Calu3 (cell line): ENCODE measurements at places on chromosomes 7 and 10. TPM values are rescaled to one million over a fixed set of nuclear protein-coding genes. Genes with fewer than 3 reads are reported as not detected.
A peak's percentile ranks its signal among the peaks of the same experiment; 100 is the strongest.

- DNase-seq = no peak
Observed at GRCh38 chr10:95881316-95881715, 26.5 kb upstream of the CC2D2B start.

GRCh38 chr10:35432781-35433338, 96.6 kb downstream of the CCNY start:
- DNase-seq = no peak

GRCh38 chr10:99330347-99330924, 1.3 kb downstream of the CNNM1 start:
- peak; percentile 15 for DNase-seq

GRCh38 chr7:150715293-150715692, 1.1 kb upstream of the GIMAP1 start:
- no peak for DNase-seq

The ZNF488 gene
- total RNA-seq = 2.1 and 2.2 TPM in 2 replicates

DNA sequence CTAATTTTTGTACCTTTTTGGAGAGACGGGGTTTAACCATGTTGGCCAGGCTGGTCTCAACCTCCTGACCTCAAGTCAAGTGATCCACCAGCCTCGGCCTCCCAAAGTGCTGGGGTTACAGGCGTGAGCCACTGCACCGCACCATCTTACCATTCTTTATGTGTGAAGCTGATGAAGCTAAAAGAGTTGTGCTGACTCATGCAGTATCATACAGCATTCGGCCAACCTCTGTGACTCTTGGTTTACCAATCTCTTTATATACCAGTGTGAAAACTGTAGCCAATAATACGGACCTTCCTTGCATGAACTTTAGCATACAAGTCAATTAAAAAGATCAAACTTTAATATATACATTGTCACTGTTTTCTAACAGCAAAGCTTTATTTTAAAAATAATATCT, 878.2 kb upstream of the MBL2 start:
- DNase-seq = no peak

DNA sequence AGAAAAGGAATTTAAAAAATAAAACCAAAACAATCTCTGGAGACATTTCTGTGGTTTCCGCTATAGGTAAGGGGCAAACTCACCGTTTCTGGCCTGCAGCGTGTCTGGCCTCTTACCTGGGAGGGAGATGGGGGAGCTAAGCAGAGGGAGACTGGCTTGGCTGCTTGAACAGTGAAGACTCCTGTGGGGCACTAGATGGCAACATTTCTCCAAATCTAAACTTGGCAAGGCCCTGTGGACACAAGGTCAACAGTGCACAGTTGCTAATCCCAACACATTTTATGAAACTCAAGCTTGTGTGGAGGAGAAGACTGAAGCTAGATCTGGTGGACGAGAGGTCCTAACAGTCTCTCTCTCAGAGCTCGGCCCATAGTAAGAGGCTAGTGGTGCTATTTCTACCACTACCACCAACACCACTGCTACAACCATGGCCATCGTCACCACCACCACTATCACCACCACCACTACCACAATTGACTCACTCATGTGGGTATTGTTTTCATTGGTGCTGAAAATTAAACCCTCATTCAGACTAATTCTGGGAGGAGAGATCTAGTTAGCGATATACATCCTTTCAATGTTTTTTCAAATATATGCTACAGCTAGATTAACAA, 28.4 kb upstream of the CDHR3 start:
- peak; percentile 20 for DNase-seq

GRCh38 chr10:78458983-78459638, 425.4 kb downstream of the RPS24 start:
- peak; percentile 38 for DNase-seq

GRCh38 chr10:78769526-78769925, 299.2 kb upstream of the ZMIZ1 start:
- DNase-seq = no peak

- DNase-seq = no peak
Observed at GRCh38 chr10:18418541-18419215, 232.7 kb downstream of the NSUN6 start.

GRCh38 chr10:11224792-11225416, 207.2 kb downstream of the CELF2 start:
- DNase-seq = no peak

The PRPF18 gene
- 19.9 and 21.3 TPM in 2 replicates for total RNA-seq
